ENCODE measurements at places on chromosomes 11 and 22.

- peak; percentile 72 for DNase-seq
These were observed 15.9 kb upstream of the HYLS1 start for GRCh38 chr11:125871391-125872137.

- DNase-seq = no peak
These were observed 30.4 kb downstream of the OR6Q1 start for GRCh38 chr11:58060939-58061672.

DNA sequence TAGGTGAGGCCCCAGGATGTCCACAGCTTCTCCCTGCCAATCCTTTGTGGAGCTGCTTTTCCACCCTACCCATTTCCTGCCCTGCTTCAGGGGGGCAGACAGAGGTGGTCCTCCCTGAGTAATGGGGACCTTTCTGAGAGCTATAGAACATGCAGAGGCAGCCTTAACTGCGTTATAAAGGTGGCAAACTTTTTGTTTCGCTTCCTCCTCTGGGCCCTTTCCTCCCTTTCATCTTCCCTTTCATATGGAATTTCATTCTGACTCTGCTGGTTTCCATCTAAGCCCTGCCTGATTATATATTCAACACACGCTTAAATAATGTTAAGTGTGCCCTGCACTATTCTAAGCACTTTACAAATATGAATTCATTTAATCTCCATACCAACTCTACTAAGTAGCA is 169.3 kb upstream of the E2F8 start:
- DNase-seq = no peak

DNA sequence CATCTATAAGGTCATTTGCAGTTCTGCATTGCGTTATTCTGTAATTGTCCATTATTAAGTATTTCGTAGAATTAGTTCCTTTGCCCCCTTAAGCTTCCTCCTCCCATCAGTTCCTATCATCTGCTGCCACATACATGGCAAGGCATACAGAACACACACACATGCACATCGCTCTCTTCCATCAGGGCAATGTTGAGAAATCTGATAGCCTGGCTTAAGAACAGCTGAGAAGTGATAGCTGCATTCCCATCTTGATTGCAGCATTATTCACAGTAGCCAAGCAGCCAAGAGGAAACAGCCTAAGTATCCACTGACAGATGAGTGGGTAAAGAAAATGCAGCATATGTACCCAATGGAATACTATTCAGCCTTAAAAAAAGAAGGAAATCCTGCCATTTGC is 186.8 kb upstream of the CADM1 start:
- no peak for DNase-seq

DNA sequence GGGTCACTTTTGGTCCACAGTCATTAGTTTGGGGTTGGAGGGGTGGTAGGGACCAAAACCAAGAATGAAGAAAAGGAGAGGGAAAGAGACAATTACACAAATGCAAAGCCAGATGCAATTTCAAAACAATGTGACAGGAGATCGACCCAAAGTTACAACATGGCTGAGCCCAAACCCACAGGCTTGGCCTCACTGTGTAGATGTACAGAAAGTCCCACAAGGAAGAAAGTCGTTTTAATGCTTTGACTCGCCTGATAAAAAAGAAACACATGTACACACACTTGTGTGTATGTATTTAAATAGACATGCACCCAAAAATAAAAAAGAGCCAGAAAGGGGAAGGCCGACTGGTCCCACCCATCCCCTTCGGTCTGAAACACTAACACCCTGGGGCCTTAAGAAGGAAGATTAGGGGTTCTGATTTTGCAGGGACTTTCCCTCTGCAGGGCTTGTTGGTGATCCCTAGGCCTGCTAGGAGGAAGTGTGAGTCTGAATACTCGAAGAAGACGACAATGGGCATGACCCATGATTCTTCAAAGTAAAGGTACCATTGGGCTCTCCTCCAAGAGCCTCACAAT is 104.1 kb downstream of the ETS1 start:
- DNase-seq = no peak

GRCh38 chr11:123173040-123173855 is 21.8 kb downstream of the CLMP start:
- DNase-seq = no peak

GRCh38 chr22:32534252-32535235 is 59.9 kb downstream of the FBXO7 start:
- DNase-seq = no peak

GRCh38 chr11:60872124-60872960 is 5.0 kb downstream of the ZP1 start:
- DNase-seq = peak; percentile 3

DNA sequence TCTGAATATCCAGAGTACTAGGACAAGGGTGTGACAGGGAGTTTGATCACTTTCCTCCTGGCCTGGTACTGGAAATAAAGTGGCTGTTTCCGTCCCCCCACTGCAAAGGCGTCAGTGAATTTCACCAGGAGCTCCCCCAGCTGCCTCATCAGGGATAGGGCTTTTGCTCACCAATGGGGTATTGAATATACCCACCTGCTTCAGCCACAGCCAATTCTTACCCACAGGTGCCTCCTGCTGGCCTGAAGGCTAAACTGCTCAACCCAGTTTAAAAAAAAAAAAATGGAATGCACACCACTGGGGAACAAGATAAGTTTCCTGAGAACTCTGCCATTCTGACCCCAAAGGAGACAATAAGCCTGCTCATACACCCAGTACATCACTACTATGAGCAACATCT is 65.3 kb upstream of the MS4A8 start:
- peak; percentile 14 for DNase-seq

DNA sequence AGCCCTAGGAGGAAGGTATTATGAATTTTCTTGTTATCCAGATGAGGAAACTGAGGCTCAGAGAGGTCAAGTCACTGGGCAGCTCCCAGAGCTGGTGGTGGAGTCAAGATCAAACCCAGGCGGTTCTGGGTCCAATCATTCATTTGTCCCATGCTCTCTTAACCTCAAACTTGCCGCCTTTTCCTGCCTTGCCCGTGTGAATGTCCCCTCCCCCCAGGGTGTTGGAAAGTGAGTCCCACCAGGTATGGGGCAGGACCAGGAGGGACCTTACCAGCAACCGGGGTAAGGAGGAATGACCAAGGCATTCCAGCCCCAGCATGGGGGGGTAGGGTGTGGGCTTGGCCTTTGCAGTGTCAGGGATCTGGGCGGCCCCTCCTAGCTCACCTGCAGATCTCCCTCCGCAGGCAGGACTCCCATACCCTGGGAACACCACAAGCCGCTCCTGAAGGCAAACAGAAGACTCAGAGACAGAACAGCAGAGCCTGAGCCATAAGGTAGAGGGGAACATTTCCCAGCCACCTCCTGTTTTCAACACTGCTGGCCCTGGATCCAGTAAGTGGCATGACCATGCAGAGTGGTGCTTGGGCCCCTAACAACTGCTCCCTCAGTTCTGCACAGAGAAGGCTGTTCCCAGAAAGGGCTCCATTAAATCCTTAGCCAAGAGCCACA is 41.2 kb upstream of the SYT7 start:
- no peak for DNase-seq

DNA sequence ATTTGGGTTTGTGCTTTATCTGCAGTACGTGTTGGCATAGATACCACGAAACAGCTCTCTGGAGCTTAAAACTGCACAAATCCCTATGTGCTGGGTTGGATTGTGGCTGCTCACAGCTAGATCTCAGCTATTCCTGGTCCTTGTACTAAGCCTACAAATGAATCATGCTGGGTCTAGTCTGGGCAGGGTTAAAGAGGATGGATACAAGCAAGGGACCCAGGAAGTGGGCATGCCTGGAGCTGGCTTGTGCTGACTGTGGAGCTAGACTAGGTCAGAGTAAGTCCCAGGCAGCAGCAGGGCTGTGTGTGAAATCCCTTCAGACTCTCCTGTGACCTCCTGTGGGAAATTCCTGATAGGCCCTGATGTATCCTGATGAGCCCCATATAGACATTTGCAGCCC is 3.9 kb upstream of the E2F8 start:
- no peak for DNase-seq

DNA sequence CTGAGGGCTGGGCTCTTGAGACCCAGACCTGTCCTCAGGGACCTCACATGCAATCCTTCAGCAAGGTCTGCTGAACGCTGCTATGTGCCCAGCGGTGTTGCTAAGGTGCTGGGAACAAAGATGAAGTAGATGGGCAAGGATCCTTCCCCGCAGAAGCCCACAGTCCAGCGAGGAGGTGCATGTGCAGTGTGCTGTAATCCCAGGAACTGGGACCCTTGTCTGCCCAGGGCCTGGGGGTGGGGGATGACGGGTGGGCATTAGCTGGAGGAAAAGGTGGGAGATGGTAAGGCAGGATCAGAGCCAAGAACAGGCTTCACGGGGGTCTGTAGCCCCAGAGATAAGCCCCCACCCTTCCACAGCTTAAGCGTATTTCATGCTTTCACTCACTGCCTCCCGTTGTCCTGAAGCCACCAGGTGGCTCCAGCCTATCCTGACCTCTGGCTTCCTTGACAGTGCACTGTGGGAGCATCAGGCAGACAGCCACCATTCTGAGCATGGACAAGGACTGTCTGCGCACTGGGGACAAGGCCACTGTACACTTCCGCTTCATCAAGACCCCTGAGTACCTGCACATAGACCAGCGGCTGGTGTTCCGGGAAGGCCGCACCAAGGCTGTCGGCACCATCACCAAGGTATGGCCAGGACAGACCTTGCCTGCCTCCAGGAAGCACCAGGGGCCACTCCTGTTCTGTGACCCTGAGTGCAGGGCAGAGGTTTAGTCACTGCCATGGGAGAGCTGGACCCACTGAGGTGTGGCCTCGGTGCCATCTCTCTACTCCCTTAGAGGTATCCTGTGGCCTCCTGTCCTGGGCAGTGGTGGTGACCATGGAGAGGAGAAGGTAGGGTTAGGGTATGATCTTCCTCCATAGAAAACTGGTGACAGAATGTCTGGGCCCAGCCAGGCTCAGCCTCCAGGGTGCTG is 22.0 kb downstream of the GTPBP1 start:
- DNase-seq = no peak

GRCh38 chr11:10076458-10077141 is 217.4 kb downstream of the SBF2 start:
- DNase-seq = peak; percentile 53

- no peak for DNase-seq
These were observed 15.0 kb upstream of the ALX4 start for GRCh38 chr11:44324749-44325525.

GRCh38 chr11:62012451-62012831 is 45.0 kb upstream of the FTH1 start:
- no peak for DNase-seq

- no peak for DNase-seq
These were observed 157.5 kb downstream of the TRIM29 start for GRCh38 chr11:119980431-119980830.

Data from WERI-Rb-1 (cell line).